Kidney epithelial cell (primary cell): ENCODE measurements at places on chromosomes 16 and 17.
A peak's percentile ranks its signal among the peaks of the same experiment; 100 is the strongest.

DNA sequence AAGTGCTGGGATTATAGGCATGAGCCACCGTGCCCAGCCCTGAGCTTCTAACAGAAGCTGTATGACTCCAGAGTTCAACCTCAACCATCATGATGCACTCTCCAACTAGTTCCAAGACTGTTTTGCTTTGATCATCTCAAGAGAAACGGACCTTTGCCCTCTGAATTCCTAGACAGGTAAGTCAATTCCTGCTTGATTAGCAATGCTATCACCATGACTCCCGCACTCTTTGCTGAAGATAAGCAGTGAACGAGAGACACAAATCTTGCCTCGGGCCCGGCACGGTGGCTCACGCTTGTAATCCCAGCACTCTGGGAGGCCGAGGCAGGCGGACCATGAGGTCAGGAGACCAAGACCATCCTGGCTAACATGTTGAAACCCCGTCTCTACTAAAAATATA lies 22.2 kb downstream of the ANKFY1 start:
- no peak for DNase-seq

DNA sequence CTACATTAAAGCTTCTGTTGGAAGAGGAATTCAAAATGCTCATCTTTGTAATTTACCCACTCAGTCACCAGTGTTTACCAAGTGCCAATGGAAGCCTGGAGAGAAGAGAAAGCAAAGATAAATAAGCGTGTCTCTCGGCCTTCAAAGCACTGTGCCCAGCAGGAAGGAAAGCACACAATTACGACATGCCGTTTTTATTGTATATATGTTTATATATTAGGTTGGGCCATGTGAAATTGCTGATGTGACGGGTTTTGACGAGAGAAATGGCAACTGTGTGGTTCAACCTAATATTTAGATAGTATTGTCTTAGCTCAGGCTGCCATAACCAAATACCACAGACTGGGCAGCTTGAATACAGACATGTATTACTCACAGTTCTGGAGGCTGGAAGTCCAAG lies 79.3 kb upstream of the HSBP1 start:
- no peak for DNase-seq

DNA sequence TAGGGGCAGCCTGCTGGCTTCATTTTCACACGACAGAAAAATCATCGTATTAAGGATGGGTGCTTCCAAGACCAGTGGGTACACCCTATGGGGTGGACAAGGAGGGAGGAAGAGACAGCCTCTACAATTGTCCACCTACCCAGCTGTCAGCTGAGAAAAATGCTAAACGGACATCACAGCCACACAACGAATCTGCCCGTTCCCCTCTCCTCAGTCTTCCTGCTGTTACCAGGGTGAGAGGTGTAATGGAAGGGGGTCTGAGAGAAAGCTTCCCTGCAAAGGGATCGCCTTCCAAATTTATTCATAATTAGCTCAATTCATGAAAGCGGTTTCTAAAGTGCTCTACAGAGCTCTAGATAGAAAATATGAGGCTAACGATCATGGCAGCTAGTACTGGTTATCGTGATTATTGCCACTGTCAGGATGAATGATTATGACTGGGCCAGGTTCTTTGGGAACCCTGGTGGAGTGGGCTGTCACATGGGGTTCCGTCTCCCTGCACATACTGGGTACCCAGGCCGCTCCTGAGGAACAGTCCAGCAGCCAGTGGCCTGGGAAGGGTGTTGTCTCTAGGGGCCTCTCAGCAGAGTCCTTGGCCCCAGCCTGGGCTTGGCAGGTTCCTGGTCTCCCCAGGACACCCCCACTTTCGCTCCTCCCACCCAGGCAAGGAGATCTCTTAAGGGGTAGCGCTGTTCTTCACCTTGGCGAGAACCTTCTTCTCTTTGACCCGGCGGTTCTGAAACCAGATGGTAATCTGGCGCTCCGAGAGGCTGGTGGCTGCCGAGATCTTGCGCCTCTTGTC lies 2.2 kb downstream of the HOXB13 start:
- no peak for DNase-seq

DNA sequence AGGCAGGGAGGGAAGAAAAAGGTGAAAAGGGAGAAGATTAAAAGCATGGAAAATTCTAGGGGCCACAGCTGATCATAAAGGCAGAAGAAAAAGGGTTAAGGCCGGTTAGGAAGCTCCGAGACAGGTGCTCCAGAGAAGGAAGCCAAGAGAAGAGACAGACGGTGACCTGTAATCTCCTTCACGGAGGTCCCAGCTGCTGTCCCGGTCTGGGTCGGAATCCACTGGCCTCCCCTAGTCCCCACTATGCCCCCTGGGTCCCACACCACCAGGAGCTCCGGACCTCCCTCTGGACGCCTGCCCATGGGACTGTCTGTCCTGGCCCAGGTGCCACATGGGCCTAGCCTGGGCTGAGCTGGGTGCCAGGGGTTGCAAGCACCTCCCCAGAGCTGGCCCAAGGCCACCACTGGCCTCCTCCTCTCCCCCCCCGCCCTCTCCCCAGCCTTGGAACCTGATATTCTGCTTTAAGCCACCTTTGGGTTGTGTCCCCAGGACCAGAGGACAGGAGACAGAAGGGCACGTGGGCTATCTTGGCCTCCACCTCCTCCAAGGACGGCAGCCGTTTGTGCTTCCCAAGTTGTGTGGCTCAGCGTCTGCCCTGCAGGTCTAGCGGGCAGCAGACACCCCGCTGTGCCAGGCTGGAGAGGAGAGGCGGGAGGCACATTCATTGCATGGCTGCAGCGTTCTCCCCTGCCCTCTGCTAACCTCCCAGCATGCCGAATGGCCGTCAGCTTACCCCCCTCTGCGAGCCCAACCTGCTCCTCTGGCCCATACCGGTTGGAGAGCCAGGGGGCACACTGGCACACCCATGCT lies 102.4 kb downstream of the ENGASE start:
- no peak for DNase-seq

DNA sequence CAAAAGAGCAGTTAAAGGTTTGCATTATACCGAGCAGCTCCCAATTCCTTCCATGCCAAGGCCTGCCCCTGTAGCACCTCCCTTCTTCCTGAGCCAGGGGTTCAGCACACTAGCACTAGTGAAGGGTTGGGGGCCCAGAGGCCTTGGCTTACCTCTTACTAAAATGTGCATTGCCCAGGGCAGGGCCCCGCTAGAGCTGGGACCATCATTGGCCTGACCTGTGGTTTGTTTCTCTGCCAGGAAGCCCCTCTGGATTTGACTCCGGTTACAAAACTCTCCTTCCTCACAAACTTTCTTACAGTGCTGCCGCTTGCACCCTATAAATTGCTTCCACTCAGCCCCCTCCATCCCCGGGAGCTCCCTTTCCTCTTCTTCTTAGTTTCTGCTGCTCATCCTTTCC lies 33.8 kb downstream of the MPRIP start:
- DNase-seq: no peak

GRCh38 chr16:84662471-84662870 lies 14.2 kb downstream of the KLHL36 start:
- DNase-seq: no peak

DNA sequence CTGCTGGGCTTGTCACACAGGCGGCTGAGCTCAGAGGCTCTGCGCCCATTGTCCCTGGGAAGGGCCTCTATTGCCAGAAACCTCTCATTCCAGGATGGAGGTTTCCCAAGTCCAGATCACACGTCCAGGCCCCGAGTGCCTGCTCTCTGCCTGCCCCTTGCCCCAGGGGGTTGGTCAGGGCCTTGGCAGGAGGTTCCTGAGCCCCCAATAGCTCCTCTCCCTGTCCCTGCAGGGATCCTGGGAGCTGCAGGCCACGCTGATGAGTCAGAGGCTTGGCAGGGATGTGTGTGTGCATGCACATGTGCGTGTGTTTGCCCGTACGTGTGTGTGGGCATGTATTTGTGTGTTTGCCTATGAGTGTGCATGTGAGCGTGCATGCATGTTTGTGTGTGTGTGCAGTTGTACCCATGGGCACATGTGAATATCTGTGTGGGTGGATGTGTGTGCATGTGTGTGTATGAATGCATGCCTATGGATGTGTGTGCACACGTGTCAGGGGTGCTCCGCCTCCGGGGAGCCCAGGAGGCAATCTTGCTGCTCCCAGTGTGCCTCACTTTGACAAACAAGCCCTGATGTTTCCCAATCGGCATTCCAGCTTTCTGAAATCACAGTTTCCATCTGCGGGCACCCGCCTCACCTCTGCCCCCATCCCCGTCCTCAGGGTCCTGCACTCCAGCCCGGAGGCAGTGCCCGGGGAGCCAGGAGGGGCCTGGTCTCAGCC lies 98.4 kb upstream of the GSE1 start:
- peak; percentile 61 for DNase-seq

- no peak for DNase-seq
Measured at GRCh38 chr16:67647681-67648080, 2.7 kb downstream of the CARMIL2 start.

DNA sequence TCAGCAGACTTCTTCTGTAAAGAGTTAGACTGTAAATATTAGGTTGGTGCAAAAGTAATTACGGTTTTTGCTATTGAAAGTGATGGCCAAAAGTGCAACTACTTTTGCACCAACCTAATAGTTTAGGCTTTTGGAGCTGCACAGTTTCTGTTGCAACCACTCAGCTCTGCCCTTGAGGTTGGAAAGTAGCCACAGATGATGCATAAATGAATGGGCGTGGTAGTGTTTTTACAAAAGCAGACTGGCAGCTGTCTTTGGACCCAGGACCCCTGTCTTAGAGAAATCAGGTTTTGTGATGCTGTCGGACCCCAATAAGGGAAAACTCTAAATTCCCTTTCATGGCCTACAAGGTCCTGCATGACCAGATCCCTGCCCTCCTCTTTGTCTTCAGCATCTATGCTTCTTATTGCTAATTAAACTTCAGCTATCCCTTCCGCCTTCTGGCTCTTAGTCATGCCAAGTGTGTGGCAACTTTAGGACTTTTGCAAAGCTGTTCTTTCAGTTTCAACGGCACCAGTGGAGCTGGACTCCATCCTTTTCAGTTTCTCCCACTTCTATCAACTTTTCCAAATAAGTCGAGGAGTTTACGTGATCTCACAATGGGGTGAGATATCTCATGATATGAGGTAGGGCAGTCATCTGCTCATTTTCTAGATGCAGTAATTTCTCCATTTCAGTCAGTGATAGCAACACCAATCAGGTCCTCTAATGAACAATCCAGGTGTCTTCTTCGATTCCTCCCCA lies 232.3 kb downstream of the XYLT1 start:
- DNase-seq: no peak

DNA sequence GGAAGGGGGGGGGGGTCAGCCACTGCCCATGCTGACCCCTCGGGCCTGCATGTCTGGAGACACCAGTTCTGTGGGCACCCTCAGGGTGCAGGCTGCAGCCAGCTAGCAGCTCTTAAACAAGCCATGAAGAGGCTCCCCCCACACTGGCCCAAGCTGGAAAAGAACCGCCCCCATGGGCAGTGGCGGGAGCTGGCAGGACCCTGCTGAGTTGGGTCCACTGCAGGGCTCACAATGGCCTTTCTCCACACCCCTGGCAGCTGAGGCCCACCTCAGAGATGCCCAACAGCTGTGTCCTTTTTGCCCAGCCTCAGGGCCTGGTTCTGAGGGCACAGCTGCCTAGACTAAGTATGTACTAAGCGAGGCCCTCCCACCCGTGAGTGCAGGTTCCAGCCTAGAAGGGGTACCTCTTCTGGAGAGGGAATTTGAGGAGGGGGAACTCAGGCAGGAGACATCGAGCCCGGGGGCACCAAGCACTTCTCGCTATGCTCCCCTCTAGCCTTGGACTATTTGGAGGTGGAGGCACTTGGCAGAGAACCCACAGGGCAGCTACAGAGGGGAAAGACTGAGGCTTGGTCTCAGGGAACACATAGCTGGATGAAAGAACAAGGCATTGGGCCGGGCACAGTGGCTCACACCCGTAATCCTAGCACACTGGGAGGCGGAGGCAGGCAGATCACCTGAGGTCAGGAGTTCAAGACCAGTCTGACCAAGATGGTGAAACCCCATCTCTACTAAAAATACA lies 3.2 kb downstream of the THRA start:
- DNase-seq: no peak

GRCh38 chr16:89335803-89336485 lies 118.4 kb downstream of the ZNF778 start:
- no peak for DNase-seq

GRCh38 chr16:78290395-78290794 lies 190.9 kb downstream of the WWOX start:
- DNase-seq: no peak

DNA sequence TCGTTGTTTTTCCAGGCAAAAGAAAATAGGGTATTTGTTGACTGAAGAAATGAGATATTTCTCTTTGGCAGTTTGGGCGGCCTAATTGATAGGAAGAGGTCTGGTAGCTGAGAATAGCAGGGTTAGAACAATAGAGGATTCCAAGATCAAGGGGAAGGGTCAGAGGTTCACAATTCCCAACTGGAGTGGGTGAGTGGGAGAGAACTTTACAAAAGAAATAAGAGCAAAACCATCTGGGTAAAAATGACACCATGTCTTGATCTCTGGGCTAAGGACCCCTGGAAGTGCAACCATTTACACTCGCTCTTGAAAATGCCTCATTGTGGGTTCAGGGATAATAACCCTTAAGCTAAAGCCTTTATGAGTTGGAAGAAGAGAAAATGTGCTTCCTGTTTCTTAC lies 180.5 kb downstream of the CDH13 start:
- no peak for DNase-seq

- no peak for DNase-seq
Measured at GRCh38 chr17:45339646-45340605, 23.1 kb upstream of the MAP3K14 start.

DNA sequence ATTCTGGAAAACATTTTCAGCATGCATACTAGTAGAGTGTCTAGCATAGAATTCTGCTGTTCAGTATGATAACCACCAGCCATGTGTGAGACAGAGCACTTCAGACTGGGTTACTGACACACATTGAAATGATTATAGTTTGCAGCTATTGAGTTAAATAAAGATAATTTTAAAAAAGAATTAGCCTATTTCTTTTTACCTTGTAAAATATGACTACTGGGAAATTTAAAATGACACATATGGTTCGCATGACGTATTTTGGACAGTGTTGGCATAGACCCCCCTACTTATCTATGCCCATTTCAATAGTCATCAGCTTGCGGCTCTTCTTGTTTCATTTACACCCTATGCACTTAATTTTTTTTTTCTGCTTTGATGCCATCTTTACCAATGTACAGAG lies 4.7 kb upstream of the SDK2 start:
- DNase-seq: no peak

DNA sequence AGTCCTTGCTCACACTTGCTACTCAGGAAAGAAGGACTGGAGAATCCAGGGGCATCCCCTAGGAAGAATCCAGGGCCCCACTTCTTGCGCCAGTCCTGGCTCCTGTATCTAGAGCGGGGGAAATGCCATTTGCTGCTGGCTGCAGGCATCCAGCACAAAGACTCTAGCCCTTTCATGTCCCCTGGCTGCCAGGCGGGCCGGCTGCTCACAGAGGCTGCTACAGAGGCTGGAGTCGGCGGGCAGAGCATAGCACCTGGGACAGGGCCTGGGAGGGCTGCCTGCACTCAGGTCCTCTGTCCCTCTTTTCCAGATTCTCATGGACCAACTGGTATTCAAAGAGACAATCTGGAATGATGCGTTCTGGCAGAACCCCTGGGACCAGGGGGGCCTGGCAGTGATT lies 13.8 kb downstream of the SMIM5 start:
- DNase-seq: no peak
